ENCODE measurements at places on chromosomes 2 and 18.
A peak's percentile ranks its signal among the peaks of the same experiment; 100 is the strongest.

- no peak for DNase-seq
These were observed 13.6 kb upstream of the PELI1 start for GRCh38 chr2:64157792-64158191.

DNA sequence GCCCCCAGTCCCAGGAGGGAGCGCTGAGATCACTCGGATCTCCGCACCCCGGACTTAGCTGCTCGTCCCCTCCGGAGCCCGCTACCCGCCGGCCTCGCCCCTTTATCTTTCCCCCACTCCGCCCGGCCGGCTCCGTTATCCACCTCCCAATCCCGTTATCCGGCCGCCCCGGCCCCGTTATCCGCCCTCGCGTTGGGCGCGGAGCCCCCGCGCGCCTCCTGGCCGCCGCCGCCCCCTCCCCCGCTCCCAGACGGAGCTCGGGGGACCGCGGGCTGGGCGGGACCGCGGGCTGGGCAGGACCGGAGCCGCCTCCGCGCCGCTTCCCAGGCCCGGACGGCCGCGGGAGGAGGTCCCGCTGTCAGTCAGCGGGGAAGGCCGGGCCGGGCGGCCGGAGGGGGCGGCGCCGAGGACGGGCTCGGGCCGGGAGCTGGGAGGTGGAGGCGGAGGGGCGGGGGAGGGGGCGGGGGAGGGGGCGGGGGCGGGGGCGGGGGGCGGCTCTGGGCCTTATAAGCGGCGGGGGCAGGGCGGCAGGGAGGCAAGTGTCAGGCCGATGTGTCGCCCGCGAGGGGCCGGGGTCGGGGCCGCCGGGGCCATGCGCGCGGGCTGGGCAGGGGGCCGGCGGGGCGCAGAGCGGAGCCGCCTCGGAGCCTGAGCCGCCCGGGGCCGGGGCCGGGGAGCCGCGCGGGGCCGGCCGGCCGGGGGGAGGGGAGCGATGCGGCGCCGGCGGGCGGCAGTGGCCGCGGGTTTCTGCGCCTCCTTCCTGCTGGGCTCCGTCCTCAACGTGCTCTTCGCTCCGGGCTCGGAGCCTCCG lies at the start of gene PKDCC:
PKDCC (plus strand) TSS at position 534 of the 811 bp plus-strand sequence; CDS start at position 713, 179 bp downstream.
- no peak for DNase-seq

- no peak for DNase-seq
These were observed 164.2 kb downstream of the FIGN start for GRCh38 chr2:163571423-163572102.

DNA sequence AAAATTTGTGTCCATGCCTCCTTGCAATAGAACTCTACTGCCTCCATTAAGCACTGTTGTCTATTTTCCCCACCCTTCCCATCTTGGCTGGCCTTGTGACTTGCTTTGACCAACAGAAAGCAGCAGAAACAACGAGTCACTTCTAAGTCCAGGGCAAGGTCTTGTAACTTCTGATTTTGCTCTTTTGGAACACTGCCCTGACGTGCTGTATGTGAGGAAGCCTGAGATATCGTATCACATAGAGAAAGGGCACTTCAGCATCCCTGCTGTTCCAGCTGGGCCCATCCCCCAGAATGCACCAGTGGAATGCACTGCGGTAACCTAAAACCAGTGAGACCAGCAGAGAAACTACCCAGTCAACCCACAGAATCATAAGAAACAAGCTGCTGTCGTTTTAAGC lies 28.1 kb downstream of the NCKAP1 start:
- no peak for DNase-seq

GRCh38 chr2:225074919-225075681 lies 32.8 kb upstream of the DOCK10 start:
- DNase-seq: no peak

DNA sequence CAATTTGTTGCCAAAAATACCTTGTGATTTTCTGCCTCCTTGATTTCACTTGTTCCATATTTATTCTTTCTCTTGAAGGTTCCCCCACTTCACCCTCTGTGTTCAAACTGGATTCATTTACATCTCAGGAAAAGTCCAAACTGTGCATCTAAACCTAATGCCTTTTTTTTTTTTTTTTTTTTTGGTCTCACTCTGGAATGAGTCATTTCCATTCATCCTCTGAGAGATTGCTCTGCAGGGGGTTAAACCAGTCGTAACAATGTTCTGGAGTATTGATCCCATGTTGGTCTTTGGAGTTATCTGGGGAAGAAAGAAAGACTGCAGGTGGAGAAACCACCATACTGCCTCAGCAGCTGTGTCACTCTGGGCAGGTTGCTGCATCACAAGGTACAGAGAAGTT lies 119.7 kb downstream of the TACR1 start:
- DNase-seq: no peak

DNA sequence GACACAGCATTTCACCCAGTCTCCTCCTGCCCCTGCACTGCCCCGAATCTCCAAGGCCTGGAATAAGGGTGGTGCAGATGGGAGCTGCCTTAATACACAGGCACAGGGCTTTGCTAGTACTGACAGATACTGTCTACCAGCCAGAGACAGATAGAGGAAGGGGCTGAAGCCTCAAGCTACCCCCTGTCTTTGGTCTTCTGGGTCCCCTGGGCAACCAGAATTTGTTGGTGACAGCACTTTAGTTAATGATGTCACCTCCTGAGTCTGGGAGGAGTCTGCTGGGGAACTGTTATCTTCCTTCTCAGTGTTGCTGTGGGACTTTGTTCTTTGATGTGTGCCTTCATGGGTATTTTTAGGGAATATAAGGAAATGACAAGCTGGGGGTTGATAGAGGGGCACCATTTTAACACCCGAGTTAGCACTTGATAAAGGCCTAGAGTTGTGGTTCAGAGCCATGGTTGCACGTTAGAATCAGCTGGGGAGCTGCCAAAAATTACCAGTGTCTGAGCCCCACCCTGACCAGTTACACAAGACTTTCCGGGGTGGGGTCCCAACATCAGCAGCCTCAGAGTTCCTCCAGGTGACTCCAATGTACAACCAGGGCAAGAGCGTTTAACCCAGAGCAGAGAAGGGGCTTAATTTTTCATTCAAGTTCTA lies 136.8 kb downstream of the SMAD7 start:
- no peak for DNase-seq

DNA sequence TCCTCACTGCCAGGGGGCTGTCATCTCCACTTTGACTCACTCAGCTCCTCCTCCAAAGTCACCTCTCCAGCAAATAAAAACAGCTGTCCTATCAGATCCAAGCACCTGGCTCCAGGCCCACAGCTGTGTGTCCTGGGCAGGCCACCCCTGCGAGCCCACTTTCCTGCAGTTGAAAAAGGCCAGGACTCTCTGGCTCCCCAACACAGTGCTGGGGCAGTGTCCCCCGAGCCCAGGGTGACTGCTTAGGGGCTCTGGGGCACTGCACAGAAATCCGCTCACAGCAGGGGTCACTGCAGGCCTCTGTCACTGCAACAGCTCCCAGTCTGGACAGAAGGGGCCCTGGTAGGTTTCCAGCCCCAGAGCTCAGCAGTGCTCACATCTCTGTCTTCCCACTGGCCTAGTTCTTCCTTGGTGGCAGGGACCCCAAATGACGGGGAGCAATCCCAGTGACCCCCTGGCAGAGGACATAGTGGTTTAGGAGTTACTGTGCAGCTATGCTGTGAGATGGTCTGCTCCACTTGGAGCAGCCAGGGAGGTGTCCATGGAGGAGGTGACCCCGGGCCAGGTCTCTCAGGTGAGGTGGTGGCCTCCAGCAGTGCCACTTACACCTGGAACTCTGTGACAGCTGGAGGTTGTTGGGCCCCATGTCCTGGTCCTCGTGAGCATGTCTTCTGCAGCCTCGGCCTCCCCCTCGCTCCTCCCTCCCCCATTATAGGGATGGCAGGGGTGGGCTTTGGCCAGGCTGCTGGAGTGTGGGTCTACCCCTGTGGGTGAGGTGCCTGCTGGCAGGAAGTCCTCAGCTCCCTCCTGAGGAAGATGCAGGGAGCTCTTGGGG lies 35.5 kb downstream of the HS6ST1 start:
- DNase-seq: no peak

DNA sequence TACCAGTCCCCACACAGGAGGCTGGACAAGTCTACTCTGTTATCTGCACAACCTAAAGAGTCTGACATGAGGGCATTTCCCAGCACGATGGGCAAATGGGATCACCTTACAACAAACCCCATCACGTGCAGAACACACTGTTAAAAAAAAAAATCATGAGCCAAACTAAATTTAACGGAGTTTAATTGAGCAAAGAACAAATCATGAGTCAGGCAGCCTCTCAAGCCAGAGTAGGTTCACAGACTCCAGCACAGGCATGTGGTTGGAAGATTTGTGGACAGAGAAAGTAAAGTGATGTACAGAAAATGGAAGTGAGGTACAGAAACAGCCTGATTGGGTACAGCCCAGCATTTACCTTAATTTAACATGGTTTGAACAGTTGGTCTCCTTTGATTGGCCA lies 59.9 kb downstream of the KYNU start:
- DNase-seq: no peak

- DNase-seq: no peak
These were observed 368.4 kb downstream of the MTX2 start for GRCh38 chr2:176637486-176638166.

DNA sequence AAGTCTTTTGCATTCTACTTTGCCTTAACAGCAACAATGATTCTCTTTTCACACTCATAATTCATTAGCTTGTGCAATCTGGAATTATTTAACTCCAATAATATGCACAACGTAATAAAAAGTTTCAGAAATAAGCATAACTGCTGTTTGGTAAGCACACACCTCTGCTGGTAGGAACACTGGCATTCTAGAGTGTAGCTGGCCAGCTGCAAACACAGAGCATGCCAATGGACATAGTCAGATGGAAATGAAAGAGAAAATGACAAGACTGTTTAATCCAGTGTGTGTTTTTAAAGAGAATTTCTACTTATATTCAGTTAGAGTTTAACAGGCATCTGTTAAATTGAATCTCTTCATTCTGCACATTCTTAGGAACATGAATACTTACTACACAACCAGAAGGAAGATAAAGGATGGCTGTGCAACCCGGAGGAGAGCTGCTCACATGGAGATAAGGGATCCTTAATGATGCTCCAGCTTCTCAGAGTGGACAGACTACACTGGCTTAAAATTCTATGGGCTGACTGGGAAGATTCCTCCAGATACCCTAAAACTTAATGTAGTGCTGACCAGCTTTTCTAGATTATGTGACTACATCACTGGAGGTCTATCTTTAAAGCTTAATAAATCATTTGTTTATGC lies 94.6 kb upstream of the CHAC2 start:
- no peak for DNase-seq

DNA sequence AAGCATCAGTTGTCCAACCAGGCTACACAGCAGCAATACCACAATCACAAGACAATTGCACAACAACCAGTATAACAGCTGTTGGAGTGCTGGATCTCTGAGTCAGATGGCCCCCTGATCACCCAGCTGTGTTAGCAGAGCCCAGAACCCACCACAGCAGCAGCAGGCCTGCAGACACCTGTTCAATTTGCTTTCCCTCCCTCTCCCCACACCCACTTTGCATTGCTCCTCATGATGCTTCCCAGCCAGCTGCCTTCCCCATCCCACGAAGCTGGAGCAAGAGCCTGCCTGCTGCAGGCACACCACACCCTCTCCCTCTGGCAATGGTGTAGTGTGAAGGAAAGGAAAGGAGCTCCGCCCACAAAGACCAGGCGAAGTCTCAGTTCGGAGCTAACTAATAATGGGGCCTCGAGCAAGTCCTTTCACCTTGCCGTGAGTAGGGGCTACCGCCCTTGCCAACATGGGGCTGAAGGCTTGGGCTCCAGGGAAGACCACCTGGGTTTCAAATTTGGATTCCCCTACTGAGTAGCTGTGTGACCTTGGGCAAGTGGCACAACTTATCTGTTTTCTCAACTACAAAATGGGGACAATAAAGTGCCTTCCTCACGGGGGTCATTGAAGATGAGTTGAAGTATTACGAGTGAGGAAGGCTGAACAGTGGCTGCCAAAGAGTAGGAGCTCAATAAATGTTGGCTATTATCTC lies 19.4 kb upstream of the ZBTB7C start:
- no peak for DNase-seq

- no peak for DNase-seq
These were observed 124.8 kb downstream of the PXDN start for GRCh38 chr2:1619556-1619955.

DNA sequence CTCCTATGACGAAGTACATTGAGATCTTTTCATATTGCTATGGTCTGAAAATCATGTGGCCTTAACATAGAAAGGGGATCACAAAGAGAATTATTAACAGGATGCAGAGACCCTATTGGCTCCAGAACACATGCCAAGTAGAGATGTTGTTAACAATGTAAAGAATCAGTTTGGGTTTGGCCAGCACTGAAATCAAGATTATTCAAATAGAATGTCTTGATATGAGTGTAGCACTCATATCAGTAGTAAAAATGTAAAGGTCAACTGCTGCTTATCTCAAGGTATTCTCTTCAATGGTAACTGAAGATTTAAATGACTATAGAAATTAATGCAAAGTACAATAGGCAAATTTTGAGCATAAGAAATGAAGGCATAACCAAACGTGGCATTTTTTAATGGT lies 262.8 kb downstream of the PTH2R start:
- DNase-seq: no peak

DNA sequence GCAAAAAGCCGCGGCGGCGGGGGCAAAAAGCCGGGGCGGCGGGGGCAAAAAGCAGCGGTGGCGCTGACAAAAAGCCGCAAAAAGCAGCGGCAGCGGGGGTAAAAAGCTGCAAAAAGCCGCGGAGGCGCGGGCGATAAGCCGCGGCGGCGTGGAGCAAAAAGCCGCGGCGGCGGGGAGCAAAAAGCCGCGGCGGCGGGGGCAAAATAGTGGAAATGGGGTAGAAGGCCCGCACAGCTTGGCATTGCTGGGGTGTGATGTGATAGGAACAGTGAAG lies 450.1 kb downstream of the ANKRD30B start:
- no peak for DNase-seq

- no peak for DNase-seq
These were observed 238.2 kb upstream of the SOX11 start for GRCh38 chr2:5454051-5454390.

GRCh38 chr2:188788621-188789020 lies 185.6 kb upstream of the COL3A1 start:
- DNase-seq: no peak

DNA sequence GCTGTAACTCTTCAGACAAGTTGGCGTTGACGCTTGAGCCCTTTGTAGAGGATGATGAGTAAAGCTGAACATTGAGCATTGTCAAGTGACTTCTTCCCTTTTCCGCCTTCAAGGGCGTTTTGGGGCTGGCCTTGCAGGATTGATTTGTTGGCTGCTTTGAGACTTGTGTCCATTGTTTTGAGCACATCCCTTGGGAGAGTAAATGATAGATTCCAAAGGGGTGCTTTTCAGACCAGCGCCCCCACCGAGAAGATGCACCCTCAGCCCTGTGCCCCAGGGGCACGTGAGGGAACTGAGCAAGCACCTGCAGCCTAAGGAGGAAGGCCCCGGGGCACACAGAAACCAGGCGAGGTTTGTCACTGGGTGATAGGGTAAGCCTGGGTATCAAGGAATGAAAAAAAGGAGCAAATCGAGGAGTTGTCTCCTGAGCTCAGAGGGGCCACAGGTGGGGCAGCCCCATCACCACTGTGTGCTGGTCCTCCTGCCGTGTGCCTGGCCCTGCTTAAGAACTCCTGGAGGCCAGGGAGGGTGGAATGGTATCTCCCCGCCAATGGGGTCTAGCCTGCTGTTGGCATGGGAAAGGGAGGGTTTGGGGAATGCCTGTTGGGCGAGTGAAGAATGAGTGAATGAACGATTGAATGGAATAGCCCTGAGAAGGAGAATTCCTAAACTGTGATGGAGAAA lies 64.0 kb downstream of the RAB31 start:
- no peak for DNase-seq

GRCh38 chr2:108591163-108591562 lies 56.9 kb downstream of the LIMS1 start:
- DNase-seq: peak; percentile 42

- DNase-seq: no peak
These were observed 103.3 kb downstream of the POLR1A start for GRCh38 chr2:86002375-86002774.

Data from bone marrow (tissue), 2 donors.